Pons (tissue), 1 donor: ENCODE measurements at places on chromosomes 7 and 10.

- DNase-seq: no peak
Measured at GRCh38 chr7:152564656-152565250, 111.2 kb downstream of the XRCC2 start.

DNA sequence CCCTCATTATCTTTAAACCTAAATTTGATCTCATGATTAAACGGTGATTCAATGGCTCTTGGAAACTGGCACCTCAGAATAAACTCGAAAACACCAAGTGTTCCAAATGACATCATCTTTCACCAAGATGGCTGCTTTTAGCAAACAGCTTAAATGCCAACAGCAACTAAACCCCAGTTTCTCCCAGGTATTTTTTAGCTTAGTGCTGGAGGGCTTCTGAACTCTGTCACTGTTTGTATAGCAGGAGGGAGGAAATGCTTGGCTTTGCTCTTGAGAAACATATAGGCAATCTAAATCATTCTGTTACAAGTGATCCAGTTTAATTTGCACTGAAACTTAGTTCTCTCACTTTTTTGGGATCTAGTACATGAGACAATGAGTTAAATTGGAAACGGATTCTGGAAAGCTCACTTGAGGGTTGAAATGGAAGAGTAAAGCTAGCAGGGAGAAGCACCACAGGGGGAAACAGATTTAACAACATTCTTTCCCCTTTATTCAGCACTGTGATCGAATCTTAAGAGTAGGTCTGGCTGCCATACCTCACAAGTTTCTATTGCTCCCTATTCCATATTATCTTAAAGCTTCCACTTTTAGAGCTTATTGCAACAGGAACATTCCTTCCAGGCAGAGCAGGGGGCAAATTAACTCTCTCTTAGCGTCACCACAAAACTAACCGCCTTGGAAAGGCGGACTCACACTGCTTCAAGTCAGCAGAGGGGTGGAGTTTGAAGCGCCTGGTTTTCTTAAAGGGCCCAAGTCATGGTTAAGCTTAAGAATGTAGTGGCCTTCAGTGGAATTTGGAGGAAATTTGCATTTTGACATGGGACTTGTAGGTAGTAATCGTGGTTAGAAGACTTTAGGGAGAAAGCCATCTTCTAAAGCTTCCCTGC is 1.8 kb upstream of the CCDC6 start:
- DNase-seq: peak; percentile 87

DNA sequence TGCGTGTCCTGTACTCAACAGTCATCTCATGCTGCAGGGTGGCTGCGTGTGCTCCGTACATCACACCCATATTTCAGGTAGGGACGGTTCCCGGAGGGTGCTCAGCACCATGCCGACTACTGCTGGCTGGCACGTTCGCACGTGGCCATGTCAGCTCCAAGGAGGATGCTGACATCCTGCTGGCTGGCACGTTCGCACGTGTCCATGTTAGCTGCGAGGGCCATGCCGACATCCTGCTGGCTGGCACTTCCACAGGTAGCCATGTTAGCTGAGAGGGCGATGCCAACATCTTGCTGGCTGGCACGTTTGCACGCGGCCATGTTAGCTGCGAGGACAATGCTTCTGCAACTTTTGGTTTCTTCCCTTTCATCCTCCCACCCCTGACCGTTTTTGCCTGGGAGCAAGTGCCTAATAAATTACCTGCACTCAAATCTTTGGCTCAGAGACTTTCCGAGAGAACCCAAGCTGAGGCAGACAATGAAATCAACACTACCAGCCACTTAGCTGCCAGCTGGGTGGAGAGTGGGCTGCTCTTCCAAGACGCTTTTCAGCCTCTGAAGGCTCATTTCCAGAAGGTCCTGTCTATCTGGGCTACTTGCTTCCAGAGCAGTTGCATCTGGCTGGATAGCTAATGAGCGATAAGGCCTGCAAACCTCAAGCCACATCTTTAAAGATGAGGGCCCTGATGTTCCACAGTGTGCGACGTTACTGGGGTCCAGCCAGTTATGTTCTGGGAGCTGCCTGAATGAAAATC is 104.6 kb downstream of the WDR37 start:
- no peak for DNase-seq

- no peak for DNase-seq
Measured at GRCh38 chr7:1914321-1914720, 244.2 kb downstream of the ELFN1 start.

GRCh38 chr7:93249491-93250148 is 17.5 kb downstream of the VPS50 start:
- no peak for DNase-seq

GRCh38 chr7:20441991-20442441 is 111.3 kb downstream of the ITGB8 start:
- no peak for DNase-seq

GRCh38 chr10:119502209-119502608 is 40.3 kb downstream of the RGS10 start:
- DNase-seq: no peak

- DNase-seq: peak; percentile 3
Measured at GRCh38 chr10:90398566-90398965, 459.3 kb downstream of the HTR7 start.

GRCh38 chr10:124168581-124168980 is 75.2 kb upstream of the CHST15 start:
- no peak for DNase-seq

- DNase-seq: no peak
Measured at GRCh38 chr10:44949127-44949802, 10.3 kb upstream of the RASSF4 start.

GRCh38 chr7:97871659-97872024 is 566 bp downstream of the ASNS start:
- DNase-seq: no peak
